ENCODE measurements at places on chromosomes 4 and X. TPM values are rescaled to one million over a fixed set of nuclear protein-coding genes. Genes with fewer than 3 reads are reported as not detected.

DNA sequence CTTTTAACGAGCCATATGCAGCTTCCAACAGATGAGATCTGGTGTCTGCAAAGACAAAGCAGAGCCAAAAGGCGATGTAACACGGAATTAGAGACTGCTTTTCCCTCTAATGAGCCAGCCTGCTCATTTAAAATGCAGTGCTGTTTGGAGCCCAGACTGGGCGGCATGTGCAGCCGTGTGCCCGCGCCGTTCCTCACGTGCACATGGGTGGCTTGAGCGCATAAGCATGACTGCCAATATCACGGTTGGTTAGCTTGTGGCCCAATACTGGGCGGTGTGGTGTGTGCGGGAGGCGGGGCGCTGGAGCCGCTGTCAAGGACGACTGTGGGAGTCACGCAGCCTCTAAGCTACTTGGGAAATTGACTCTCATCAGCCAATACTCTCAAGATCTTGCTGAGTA lies 87.0 kb upstream of the SCOC start:
- H3K27me3 ChIP-seq = no peaks in the 10 kb centered on the region
- H3K4me1 ChIP-seq = no peaks in the 10 kb centered on the region
- H3K27ac ChIP-seq = no peak overlapping the region
- H3K36me3 ChIP-seq = no peaks in the 10 kb centered on the region
- DNase-seq = peak; percentile 60

GRCh38 chr4:145566086-145566708 lies 53.0 kb upstream of the MMAA start:
- DNase-seq = no peak
- no peaks in the 10 kb centered on the region for H3K27me3 ChIP-seq
- H3K36me3 ChIP-seq = no peaks in the 10 kb centered on the region
- H3K4me1 ChIP-seq = no peaks in the 10 kb centered on the region
- H3K27ac ChIP-seq = no peak overlapping the region
- no peak overlapping the region for H3K4me3 ChIP-seq

DNA sequence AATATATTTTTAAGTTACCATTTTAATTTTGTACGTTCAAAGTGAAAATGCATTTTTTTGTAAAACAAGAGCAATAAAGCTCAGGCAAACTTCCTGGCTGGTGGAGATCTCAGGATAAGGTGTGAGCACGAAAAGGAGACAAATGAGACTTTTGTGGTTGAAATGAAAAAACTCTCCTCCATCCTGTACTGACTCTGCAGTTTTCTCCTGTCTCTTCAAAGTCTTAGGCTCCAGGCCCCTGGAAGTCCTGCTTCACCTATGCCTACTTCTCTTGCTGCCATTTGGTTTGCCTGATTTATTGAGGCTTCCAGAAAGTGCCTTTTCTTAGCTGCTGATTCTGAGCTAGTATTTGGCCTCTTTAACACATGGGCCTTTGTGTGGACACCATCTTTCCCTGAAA lies 77.7 kb downstream of the MAML3 start:
- H3K36me3 ChIP-seq = no peaks in the 10 kb centered on the region
- no peaks in the 10 kb centered on the region for H3K27me3 ChIP-seq
- no peak overlapping the region for H3K4me3 ChIP-seq
- no peak overlapping the region for H3K27ac ChIP-seq
- peaks cover 26% of the 10 kb centered on the region for H3K4me1 ChIP-seq
- no peak for DNase-seq

Gene F8A2
- total RNA-seq = not detected

Gene FAM236A
- not detected for total RNA-seq

Gene FGB
- total RNA-seq = 3.9 TPM
